Caco-2 (cell line): ENCODE measurements at places on chromosomes 2 and 18. TPM values are rescaled to one million over a fixed set of nuclear protein-coding genes. Genes with fewer than 3 reads are reported as not detected.

DGUOK gene
- total RNA-seq: 69.6 and 70.7 TPM in 2 replicates

FEV gene
- not detected in 2 replicates for total RNA-seq

FOXD4L1 gene
- total RNA-seq: 0.32 and 0.73 TPM in 2 replicates

SERPINB12 gene
- total RNA-seq: not detected in 2 replicates

RNPEPL1 gene
- 22.6 and 25.6 TPM in 2 replicates for total RNA-seq

IGFBP5 gene
- 0.20 TPM in 1 of 2 replicates, not detected in the other for total RNA-seq

MAP4K3 gene
- total RNA-seq: 46.1 and 50.7 TPM in 2 replicates

FAM237A gene
- total RNA-seq: not detected in 2 replicates

SERPINB7 gene
- not detected in 2 replicates for total RNA-seq

FSHR gene
- 0.41 and 1.0 TPM in 2 replicates for total RNA-seq

FBLN7 gene
- 0.39 and 0.59 TPM in 2 replicates for total RNA-seq

SLC11A1 gene
- total RNA-seq: 0.12 and 0.32 TPM in 2 replicates

PROM2 gene
- 0.82 and 1.5 TPM in 2 replicates for total RNA-seq

ALPI gene
- 4.4 and 5.3 TPM in 2 replicates for total RNA-seq

OSR1 gene
- total RNA-seq: 3.0 and 3.2 TPM in 2 replicates

HSBP1L1 gene
- 25.7 and 25.9 TPM in 2 replicates for total RNA-seq

CCL20 gene
- total RNA-seq: 2.8 and 3.5 TPM in 2 replicates

MGAT4A gene
- total RNA-seq: 63.7 and 72.3 TPM in 2 replicates

HRH4 gene
- not detected in 2 replicates for total RNA-seq

TRABD2A gene
- 1.3 and 1.4 TPM in 2 replicates for total RNA-seq

SCRN3 gene
- total RNA-seq: 23.6 and 26.4 TPM in 2 replicates

IRS1 gene
- total RNA-seq: 27.9 and 32.4 TPM in 2 replicates

ST8SIA5 gene
- total RNA-seq: not detected in 2 replicates

SH3RF3 gene
- total RNA-seq: 0.98 and 1.1 TPM in 2 replicates

LINC00305 gene
- total RNA-seq: not detected in 2 replicates

TMEM247 gene
- not detected in 2 replicates for total RNA-seq

SLC9A4 gene
- total RNA-seq: 1.2 and 1.4 TPM in 2 replicates

GKN2 gene
- total RNA-seq: not detected in 2 replicates

GALR1 gene
- not detected in 2 replicates for total RNA-seq

RBKS gene
- 7.1 and 7.4 TPM in 2 replicates for total RNA-seq

ALPP gene
- total RNA-seq: 4.9 and 5.8 TPM in 2 replicates

HSPE1 gene
- total RNA-seq: 340 and 373 TPM in 2 replicates
